ENCODE measurements at places on chromosomes 7 and 10.

DNA sequence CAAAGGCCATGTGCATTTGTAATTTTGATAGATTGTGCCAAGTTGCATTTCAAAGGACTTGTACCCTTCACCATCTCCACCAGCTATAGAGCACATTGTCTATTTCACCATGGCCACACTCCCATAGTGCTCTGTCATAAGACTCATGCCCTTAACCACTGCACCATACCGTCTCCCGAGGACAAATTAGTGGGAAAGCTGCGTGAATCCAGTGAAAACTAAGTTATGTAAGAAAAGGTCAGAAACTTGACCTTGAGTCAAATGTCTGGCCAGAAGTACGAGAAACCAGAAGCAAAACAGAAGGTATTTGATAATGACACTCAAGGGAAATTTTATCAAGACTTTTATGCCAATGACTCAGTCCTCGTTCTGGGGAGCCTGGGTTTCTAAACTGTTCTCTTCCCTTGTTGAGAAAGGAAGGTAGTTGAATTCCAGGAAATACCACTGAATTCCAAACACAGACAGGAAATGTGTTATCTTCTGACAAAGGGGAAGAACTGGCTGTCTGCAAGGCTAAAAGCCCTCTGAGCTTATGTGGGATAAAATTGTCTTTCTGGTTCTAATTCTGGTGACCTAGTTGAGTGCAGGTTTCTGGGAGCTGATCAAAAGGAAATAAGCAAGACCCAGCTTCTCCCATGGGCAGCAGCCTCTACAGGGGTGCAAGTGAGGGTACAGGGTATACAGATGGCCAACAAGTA, 49.7 kb downstream of the CDK1 start:
- peak; percentile 70 for DNase-seq

GRCh38 chr10:84826704-84827103, 498.3 kb downstream of the CCSER2 start:
- DNase-seq, result no peak

DNA sequence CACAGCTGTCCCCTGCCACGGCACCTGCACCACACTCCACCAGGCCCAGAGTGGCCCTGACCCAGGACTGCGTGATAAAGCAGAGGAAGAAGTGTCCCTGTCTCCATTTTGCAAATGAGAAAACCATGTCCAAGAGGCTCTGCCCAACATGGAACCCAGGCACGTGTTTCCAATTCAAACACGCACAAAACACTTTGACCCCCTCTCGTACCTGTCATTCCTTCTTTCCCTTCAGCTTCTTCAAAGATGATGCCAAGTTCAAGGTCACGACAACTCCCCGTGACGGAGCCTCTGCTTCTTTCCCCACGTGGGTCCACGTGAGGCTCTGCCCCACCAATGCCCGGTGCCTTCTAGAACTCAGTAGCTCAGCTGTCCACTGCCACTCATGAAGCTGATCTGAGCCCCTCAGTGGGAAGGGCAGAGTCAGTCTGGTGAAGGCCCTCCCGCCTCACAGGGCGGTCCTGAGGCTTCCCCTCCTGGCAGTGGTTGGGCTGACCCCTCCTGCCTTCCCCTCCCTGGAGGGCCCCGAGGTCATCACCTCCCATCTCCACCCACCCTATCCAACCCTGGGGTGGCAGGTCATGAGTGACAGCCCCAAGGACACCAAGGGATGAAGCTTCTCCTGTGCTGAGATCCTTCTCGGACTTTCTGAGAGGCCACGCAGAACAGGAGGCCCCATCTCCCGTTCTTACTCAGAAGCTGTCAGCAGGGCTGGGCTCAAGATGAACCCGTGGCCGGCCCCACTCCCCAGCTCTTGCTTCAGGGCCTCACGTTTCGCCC, 19.0 kb downstream of the CALML5 start:
- DNase-seq, result no peak

DNA sequence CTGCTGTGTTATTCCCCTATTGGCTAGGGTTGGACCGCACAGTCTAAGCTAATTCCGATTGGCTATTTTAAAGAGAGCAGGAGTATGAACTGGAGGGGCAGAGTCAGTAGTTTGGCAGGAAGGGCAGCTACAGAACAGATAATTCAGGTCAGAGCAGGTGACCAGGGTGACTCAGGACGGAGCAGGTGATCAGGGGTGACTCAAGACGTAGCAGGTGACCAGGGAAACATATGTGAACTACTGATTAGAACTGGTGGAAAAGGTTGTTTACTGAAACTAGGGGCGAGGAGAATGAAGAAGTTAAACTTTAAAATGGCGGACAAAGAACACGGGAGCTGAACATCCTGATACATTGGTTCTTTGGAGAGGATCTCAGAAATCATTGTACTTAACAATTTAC, 102.3 kb downstream of the CCDC7 start:
- no peak for DNase-seq

DNA sequence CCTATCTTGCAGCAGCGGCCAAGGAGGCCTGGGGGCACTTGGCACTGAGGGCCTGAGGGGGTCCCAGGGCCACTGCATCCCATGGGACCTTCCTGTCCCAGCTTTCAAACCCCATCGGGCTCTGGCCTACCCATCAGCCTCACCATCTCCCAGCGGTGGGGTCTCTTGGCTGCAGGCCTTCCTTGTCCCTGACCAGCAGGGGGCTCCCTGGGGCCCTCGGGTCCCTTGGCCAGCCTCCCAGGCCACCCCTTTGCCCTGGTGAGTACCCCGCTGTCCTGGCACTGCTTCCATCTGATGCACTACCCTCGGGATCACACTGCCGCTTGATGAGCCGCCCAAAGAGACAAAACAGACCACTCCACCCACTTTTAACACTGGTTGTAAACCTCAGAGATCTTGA, 43.5 kb downstream of the YKT6 start:
- DNase-seq, result no peak

GRCh38 chr7:75758491-75758890, 13.5 kb downstream of the CCL26 start:
- DNase-seq, result peak; percentile 43

- DNase-seq, result no peak
Observed at GRCh38 chr10:3141351-3142005, 31.1 kb downstream of the PITRM1 start.

- DNase-seq, result no peak
Observed at GRCh38 chr10:132945894-132946255, 3.5 kb upstream of the CFAP46 start.

GRCh38 chr10:22647244-22647643, 67.1 kb downstream of the PIP4K2A start:
- no peak for DNase-seq

DNA sequence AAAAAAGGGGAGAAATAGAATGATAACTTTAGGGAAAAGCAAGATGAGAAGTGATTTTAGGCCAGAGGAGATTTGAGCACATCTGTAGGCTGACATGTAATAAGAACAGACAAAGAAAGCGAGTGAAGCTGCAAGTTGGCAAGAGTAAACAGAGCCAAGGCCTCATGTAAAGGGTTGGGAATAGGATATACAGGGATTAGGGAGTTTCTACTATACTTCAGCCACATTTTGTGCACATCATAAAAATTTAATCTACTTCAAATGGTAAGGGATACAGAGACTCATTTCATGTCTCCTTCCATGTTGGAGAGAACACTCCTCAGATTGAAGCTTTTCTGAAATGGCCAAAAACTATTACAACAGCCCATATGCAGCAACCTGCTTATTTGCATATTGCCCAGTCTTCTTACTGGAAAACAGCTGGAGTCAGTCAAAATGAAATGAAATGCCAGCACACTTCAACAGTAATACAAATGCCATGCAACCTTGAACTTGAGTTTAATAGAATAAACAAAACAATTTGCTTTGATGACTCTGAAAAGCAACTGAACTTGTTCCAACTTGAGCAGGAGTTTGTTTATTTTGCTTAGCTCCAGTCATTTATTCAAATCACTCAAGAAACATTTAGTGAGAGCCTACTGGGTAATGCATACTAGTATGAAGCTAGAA, 49.9 kb downstream of the NRCAM start:
- no peak for DNase-seq

DNA sequence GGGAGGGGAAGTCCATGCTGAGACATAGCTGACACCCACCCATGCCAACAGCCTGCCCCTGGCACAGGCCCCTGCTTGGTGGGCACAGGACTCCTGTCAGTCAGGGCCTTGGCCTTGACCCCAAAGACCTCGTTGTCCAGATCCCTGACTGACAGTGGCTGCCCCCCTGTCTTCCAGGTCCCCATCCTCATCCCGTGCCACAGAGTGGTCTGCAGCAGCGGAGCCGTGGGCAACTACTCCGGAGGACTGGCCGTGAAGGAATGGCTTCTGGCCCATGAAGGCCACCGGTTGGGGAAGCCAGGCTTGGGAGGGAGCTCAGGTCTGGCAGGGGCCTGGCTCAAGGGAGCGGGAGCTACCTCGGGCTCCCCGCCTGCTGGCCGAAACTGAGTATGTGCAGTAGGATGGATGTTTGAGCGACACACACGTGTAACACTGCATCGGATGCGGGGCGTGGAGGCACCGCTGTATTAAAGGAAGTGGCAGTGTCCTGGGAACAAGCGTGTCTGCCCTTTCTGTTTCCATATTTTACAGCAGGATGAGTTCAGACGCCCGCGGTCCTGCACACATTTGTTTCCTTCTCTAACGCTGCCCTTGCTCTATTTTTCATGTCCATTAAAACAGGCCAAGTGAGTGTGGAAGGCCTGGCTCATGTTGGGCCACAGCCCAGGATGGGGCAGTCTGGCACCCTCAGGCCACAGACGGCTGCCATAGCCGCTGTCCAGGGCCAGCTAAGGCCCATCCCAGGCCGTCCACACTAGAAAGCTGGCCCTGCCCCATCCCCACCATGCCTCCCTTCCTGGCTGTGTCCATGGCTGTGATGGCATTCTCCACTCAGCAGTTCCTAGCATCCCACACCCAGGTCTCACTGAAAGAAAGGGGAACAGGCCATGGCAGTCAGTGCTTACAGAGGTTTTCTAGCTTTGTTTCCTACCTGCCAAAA, 197.2 kb downstream of the EBF3 start:
- no peak for DNase-seq

- DNase-seq, result no peak
Observed at GRCh38 chr10:17649052-17649451, 5.1 kb downstream of the STAM start.

- DNase-seq, result no peak
Observed at GRCh38 chr7:7919449-7919945, 49.1 kb upstream of the GLCCI1 start.

GRCh38 chr7:38920731-38921130, 11.7 kb upstream of the VPS41 start:
- DNase-seq, result no peak

GRCh38 chr7:154306036-154306435, 253.8 kb downstream of the DPP6 start:
- DNase-seq, result no peak

GRCh38 chr7:39248692-39249090, 271.0 kb downstream of the POU6F2 start:
- DNase-seq, result no peak

DNA sequence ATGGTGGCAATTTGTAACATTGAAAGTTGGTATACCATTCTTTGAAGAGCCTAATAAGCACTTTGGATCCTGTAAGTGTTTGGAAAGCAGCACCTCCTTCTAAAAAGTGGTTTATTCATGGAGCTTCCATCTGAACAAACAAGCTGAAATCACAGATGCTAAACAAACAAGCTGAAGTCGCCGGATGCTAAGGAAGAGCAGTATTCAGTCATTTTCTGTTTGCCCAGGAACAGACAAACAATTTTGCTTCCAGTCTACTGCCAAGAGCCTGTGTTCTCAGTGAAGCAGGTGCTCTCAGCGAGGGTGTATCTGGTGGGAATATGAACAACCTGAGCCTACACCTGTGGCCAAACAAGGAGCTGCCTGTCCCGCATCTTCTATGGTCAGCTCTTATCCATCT, 6.3 kb downstream of the COL28A1 start:
- no peak for DNase-seq

- no peak for DNase-seq
Observed at GRCh38 chr10:62869958-62870357, 53.8 kb upstream of the EGR2 start.

GRCh38 chr10:129165076-129165720, 301.8 kb upstream of the MGMT start:
- no peak for DNase-seq

GRCh38 chr10:55137063-55137462, 336.0 kb upstream of the PCDH15 start:
- no peak for DNase-seq

DNA sequence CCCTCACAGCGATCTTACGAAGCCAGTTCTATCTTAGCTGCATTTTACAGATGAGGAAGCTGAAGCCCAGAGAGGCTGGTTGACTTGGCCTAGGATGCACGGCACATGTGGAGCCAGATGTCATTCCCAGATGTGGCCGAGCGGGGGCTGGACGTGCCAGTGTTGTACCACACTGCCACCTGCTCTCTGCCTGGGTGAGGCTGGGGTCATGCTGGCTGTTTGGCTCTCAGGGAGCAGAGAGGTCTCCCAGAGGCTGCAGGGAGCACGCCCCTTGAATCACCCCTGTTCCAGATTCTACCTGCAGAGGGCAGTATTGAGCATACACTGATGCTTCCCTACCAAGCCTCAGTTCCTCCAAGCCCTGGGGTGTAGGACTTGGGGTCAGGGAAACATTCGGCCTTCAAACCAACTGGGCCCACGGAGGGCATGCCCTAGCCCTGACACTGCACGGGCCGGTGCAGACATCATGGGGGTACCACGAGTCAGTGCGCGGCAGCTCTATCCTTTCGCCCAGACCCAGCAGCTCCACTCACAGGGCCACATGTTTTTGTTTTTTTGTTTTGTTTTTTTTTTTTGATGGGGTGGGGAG, 3.8 kb upstream of the GTF2IRD1 start:
- no peak for DNase-seq

- DNase-seq, result no peak
Observed at GRCh38 chr7:43735802-43736603, 6.7 kb upstream of the COA1 start.

- no peak for DNase-seq
Observed at GRCh38 chr7:157409149-157409752, 72.4 kb downstream of the DNAJB6 start.
